Testis (tissue), 5 donors: ENCODE measurements at places on chromosomes 7 and 10.

GRCh38 chr7:139589474-139589873 lies 66.0 kb downstream of the CLEC2L start:
- DNase-seq, result peak; percentile 8

- no peak for DNase-seq
These were observed 7.0 kb downstream of the AQP1 start for GRCh38 chr7:30918676-30919075.

GRCh38 chr10:43899224-43899959 lies 250.7 kb upstream of the ZNF32 start:
- DNase-seq, result no peak

DNA sequence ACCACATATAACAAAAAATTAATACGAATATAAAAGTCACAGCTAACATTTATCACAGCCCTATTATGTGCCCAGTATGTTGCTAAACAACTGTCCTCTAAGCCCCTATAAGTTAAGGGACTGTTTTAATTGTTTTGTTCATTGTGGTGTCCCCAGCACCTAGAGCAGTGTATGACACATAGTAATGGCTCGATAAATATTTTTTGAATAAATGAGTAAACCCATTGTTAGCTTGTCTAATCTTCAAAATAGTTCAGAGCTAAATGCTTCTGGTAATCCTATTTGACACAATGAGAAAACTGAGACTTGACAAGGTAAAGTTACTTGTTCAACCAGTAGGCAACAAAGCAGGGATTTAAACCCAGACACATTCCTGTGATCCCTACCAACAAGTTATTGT lies 78.4 kb upstream of the NEUROD6 start:
- DNase-seq, result no peak

DNA sequence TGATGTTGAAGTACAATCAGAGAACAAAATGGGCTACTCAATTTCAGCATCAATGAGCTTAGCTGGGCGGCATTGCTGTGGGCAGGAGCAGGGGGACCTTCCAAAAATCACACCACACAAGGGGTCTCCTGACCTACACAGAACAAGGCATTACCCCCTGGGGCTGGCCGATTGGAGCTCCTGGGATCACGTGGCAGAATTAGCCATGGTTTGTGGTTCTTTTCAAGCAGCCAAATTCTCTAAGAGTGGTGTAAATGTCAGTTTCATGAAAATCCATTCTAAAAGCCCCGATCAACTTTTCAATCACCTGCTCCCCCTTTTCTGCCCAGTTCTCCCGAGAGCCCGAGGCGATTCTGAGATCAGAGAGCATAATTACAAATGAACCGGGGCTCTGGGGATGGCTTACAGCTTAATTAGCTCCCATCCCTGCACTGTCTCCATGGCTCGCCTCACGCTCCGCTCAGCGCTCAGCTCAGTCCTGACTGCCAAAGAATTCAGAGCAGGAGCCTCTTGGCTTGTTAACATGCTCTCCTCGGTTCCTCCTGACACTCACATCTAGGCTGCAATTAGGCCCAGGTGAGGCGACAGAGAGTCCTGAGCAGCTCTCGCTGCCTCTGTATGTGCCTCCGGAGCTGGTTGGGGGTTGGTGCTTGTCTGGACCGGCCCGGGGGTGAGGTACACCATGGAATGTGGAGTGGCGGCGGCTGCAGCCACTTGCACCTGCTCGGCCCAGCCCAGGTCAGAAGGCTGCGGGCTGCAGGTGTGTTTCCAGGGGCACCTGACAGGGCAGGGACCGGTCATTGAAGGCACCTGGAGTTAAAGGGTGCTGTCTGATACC lies 111.8 kb downstream of the WDR11 start:
- DNase-seq, result no peak

- DNase-seq, result no peak
These were observed 34.3 kb downstream of the BAIAP2L1 start for GRCh38 chr7:98366562-98366938.

- no peak for DNase-seq
These were observed 810 bp downstream of the OPN4 start for GRCh38 chr10:86655173-86655540.

DNA sequence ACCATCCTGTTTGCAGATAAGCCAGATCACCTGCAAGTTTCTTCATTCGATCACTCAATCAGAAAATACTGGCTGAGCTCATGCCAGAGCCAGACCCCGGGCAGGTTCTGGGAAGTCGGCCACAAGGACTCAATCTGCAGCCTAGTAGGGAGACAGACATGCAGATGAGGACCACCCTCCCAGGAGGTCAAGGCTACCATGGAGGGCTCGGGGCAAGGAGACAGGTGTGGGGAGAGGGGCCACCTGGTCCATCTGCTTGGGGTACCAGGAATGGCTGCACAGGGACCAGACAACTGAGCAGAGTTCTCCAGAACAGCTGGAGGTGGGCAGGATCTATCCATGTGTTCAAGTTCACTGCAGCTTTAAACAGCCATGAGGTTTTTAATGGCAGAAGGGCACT lies 16.8 kb upstream of the CPXM2 start:
- no peak for DNase-seq

DNA sequence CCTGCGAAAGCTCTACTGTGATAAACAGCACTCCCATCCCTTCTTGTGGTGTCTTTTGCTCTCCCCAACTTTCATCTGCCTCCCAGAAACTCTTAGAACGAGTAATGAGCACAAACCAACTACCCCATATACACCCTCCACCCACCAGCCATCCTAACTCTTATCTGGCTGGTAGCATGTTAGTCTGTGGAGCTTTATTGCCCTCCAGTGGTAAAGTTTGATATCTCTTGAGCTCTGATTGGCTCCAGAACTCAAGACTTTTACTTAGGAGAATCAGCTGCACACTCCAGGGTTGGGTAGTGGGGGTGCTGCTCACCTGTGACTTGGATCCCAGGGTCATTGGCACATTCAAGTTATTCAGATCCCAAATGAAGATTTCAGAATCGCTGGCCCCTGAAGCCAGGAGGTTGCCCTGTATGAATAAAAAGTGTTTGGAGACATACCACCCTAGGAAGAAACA lies 10.9 kb downstream of the SEC31B start:
- DNase-seq, result peak; percentile 18
